ENCODE measurements at places on chromosomes 3 and 15.

DNA sequence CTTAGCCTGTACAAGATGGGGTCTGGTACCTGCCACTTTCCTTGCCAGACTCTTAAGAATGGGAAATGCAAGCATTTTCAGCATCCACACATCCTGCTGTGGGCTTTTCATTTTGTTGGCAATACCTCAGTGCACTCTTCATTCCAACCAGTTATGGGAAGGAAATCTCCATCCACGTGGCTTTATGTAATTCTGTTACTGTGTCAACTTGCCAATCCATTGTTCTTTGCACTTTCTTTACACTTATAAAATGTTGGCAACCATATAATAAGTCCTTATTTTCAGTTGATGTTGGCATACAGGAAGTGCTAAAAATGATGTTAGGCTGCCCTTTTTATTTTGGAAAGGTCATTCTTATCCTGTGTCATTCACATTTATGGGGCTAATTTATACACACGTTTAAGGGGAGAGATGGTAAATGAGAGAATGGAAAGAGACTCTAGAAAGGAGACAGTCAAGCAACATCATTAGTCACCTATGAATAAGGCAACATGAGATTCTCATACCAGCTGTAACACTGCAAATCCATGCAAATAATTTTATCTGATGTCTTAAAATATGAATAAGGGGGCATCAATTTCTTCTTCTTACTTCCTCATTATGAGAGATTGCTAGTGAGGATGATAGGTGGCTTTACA, 238.7 kb downstream of the CHST2 start:
- DNase-seq, result no peak

DNA sequence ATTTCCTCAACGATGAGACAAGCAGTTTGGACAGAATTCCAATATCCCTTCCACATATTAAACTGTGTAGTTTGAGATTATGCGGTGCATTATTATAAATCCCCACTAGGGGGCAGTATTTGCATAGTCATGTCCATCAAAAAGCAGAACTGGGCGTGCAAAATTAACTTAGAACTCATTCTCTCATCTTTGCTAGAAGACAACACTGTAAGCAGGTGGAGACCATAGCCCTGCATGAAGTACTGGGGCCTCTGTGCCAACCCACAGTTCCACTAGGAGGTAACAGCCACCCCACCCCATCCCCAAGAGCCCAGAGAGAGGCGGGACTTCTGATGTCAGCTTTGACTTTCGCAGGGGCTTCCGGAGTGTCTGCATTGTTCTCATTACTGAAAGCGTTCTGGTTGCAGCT, 106.6 kb upstream of the TMC3 start:
- DNase-seq, result peak; percentile 48

- no peak for DNase-seq
These were observed 39.2 kb downstream of the GPR176 start for GRCh38 chr15:39880718-39881387.

DNA sequence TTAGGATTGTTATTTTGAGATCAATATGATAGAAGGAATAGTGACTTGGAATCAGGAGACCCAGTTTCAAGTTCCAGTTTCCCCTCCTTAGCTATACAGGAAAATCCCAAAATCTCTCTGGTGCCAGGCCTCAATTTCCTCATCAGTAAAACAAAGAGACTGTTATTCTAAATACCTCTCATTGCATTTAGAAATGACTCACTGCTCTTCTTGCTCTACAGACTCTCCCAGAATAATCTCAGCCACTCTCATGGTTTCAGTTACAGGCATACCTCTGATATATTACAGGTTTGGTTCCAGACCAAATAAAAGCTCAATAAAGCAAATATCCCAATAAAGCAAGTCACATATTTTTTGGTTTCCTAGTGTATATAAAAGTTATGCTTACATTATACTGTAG, 28.3 kb downstream of the IMPG2 start:
- no peak for DNase-seq

- DNase-seq, result no peak
These were observed 33.4 kb upstream of the PLAAT1 start for GRCh38 chr3:193207290-193208273.

DNA sequence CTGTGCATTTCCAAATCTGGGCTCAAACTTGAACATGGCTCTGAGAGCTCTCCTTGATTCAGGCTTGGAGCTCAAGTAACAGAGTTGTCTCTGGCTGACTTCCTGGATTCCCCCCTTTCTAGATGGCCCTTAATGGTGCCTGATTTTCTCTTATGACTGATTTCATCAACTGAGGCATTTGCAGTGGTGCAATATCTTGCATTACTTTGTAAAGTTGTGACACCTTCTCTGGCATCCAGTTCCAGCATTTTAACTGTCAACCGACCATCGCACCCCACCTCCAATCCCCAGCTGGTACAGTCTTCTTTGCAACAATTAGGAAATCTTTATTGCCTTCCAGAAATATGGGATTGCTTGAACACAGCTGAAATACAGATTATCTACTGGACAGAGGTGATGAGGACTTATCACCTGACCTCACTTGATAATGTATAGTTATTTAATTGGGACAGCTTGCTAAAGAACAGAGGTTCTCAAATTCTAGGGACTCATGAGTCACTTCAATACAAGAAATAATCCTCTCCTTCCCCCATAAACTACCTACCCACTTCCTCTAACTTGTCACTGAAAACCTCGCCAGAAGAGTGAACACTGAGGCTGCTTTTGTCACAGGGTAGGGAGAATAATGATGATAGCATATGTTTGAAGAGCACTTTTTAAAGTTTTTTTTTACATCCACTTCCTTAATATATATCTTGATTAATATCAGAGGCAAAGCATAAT, 41.8 kb downstream of the FILIP1L start:
- DNase-seq, result no peak

- peak; percentile 15 for DNase-seq
These were observed at the start of gene DGKG for GRCh38 chr3:186361762-186362536. TSS of gene DGKG (minus strand) at chr3:186362234. CDS start at chr3:186320459, 41,775 bp downstream.

DNA sequence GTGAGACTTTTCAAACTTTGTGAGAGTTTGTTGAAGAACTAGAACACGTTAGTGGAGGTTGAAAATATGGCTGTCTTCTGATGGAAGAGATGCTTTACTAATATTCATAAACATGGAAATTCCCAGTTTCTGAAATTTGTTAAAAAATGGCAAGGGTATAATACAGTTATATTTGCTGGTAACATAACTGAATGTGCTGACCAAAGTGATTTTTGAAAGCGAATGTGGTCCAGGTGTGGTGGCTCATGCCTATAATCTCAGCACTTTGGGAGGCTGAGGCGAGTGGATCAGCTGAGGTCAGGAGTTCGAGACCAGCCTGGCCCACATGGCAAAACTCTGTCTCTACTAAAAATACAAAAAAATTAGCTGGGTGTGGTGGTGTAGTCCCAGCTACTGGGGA, 18.1 kb downstream of the FXR1 start:
- DNase-seq, result no peak

DNA sequence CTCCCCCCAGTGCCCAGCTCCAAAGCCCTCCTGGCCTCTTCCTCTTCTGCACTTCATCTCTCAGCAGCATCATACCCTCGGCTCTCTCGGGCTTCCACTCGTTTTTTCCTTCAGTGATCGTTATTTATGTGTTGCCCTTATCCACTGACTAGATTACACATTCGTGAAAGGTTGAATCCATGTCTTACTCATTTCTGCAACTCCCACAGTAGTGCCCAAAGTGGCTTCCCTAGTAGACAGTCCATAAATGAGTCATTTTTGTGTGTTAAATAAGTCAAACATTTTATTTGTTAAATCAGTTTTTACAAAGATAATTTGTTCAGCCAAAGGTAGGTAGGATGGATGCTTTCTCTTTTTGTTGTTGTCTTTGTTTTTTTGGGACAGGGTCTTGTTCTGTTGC, 87.4 kb downstream of the CRTC3 start:
- no peak for DNase-seq

- DNase-seq, result no peak
These were observed 40.0 kb upstream of the TMCC1 start for GRCh38 chr3:129933471-129933870.

Measured in Caki2 (cell line).